Naive thymus-derived CD8-positive, alpha-beta T cell (primary cell): ENCODE measurements at places on chromosomes 7 and 10. TPM values are rescaled to one million over a fixed set of nuclear protein-coding genes. Genes with fewer than 3 reads are reported as not detected.
A peak's percentile ranks its signal among the peaks of the same experiment; 100 is the strongest.

DNA sequence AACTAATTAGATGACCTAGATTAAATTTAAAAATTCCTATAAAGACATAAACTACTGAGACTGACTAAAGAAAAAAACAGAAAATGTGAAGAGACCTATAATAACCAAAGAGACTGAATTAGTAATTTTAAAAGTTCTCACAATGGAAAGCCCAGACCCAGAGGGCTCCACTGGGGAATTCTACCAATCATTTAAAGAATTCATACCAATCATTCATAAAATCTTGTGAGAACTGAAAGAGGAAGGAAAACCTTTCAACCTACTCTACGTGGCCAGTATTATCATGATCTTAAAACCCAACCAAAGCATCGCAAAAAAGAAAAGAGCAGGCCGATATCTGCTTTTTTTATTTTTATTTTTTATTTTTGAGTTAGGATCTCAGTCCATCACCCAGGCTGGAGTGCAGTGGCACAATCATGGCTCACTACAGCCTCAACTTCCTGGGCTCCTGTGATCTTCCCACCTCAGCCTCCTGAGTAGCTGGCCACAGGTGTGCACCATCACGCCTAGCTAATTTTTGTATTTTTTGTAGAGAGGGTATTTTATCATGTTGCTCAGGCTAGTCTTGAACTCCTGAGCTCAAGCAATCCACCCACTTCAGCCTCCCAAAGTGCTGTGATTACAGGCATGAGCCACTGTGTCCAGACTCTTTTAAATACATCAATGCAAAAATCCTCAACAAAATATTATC lies 48.6 kb downstream of the DGKI start:
- peaks cover 11% of the 10 kb centered on the region for H3K27me3 ChIP-seq
- no peak overlapping the region for H3K4me3 ChIP-seq
- no peak overlapping the region for H3K27ac ChIP-seq
- DNase-seq = no peak
- no peaks in the 10 kb centered on the region for H3K36me3 ChIP-seq

GRCh38 chr7:27739301-27739908 lies 557 bp upstream of the TAX1BP1 start:
- H3K4me3 ChIP-seq = peak overlapping the region; percentile 99
- DNase-seq = no peak
- peak overlapping the region; percentile 99 for H3K27ac ChIP-seq
- no peaks in the 10 kb centered on the region for H3K36me3 ChIP-seq

- H3K27ac ChIP-seq = peak overlapping the region; percentile 93
- peaks cover 63% of the 10 kb centered on the region for H3K4me1 ChIP-seq
- peaks cover 11% of the 10 kb centered on the region for H3K36me3 ChIP-seq
- H3K27me3 ChIP-seq = no peaks in the 10 kb centered on the region
Measured at GRCh38 chr7:30321089-30321881, 36.9 kb downstream of the ZNRF2 start.

Gene FAM185A
- 9.1 TPM for total RNA-seq

DNA sequence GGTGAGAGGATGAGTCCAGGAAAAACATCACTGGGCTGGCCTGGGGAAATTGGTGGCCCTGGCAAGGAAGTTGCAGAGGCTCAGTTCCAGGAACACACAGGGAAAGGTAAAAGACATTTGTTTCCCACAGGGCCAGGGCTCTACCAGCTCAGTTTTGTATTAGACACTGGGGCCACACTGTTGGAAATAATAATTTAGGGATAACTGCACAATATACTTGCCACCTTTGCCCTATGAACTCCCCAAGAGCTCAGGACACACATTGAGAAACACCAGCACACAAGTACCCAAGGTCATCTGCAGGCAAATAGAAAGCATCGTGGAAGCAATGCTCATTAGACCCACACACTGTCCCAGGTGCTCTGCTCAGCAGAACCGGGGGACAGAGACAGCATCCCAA lies 617.6 kb downstream of the PTPRN2 start:
- H3K27me3 ChIP-seq = no peaks in the 10 kb centered on the region
- peaks cover 30% of the 10 kb centered on the region for H3K36me3 ChIP-seq
- no peak for DNase-seq
- H3K27ac ChIP-seq = no peak overlapping the region
- H3K4me3 ChIP-seq = no peak overlapping the region

Gene PRPS1L1
- not detected for total RNA-seq

GRCh38 chr7:29265208-29265923 lies 70.8 kb downstream of the CHN2 start:
- H3K27me3 ChIP-seq = no peaks in the 10 kb centered on the region
- no peaks in the 10 kb centered on the region for H3K36me3 ChIP-seq
- H3K4me3 ChIP-seq = no peak overlapping the region
- no peak for DNase-seq

GRCh38 chr10:74231375-74231774 lies 80.4 kb downstream of the ADK start:
- peaks cover 45% of the 10 kb centered on the region for H3K4me1 ChIP-seq
- DNase-seq = no peak
- H3K4me3 ChIP-seq = no peak overlapping the region
- no peaks in the 10 kb centered on the region for H3K36me3 ChIP-seq
- no peak overlapping the region for H3K27ac ChIP-seq

- no peak overlapping the region for H3K4me3 ChIP-seq
- no peaks in the 10 kb centered on the region for H3K27me3 ChIP-seq
- H3K4me1 ChIP-seq = peaks cover 3% of the 10 kb centered on the region
- H3K36me3 ChIP-seq = no peaks in the 10 kb centered on the region
Measured at GRCh38 chr7:73742753-73743641, 4.4 kb upstream of the ABHD11 start.

DNA sequence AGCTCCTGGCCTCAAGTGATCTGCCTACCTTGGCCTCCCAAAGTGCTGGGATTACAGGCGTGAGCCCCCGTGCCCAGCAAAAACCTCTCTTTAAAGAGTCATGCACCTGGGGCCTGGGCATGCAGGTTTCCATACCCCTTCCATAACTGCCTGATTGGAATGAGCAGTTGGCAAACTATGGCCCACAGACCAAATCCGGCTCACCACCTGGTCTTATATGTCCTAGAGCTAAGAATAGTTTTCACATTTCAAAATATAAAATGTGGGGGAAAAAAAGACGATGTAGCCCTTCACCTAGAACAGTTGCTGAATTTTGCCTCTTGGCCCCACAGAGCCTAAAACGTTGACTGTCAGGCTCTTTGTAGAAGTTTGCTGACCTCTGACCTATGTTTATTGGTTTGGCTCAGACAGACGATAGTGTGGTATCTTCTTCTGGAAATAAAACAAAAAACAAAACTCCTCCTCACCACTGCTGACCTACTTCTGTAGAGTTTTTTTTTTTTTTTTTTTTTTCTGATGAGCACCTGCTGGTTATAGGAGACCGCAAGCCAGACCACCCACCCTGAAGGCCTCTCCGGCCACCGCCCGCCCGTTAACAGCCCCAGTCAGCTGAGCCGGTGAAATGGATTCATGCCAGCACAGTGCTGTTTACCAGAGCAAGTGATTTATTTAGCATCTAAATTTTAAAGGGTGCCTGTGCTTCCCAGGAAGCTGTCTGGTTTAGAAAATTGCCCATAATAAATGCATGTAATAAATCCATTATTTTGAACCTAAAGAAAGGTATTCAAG lies 33.5 kb upstream of the SFRP5 start:
- no peaks in the 10 kb centered on the region for H3K27me3 ChIP-seq
- no peak overlapping the region for H3K4me3 ChIP-seq
- H3K36me3 ChIP-seq = no peaks in the 10 kb centered on the region
- no peak for DNase-seq

DNA sequence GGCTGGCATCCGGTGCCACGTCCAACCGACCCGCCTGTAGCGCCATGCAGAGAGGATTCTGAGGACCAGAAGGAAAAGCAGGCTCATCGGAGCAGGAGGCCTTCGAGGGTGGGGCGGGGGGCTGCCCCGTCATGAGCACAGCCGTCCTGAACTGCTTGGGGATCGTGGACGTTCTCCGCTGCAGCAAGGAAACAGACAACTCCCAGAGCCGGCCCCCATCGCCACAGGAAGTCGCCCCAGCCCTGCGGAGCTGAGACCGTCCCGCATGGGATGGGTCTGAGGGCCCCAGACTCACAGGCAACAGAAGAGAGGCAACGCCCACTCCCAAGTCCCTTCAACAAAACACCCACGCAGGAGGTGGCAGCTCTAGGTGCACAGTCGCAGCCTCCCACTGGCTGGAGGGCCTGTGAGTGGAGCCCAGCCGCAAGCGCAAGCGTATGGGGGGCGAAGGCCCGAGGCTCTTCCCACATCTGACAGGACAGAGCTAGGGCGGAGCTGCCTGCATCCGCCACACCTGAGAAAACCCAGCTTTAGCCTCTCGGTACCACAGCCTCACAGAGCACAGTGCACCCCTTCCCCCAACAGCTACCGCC lies 64.7 kb upstream of the TNRC18 start:
- peak overlapping the region; percentile 82 for H3K27ac ChIP-seq
- H3K27me3 ChIP-seq = no peaks in the 10 kb centered on the region
- H3K36me3 ChIP-seq = no peaks in the 10 kb centered on the region
- peak; percentile 15 for DNase-seq
